ENCODE measurements at places on chromosomes 7 and 10.
A peak's percentile ranks its signal among the peaks of the same experiment; 100 is the strongest.

DNA sequence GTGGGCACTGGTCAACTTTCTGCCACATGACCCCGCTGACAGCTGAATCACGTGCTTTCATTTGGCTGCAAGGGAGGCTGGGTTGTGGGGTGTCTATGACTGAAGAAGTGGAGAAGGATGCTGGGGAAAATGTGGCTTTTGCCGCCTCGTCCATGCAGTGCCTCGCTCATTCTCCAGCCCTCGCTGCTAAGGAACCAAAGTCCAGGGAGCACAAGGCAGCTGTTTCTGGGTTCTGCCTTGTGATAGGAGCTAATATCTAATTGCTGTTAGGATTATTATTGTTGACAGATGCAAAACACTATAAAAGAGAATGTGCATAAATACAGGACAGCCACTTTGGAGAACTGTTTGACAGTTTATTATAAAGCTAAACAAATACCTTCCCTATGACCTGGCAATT, 4.9 kb upstream of the CAMK2B start:
- DNase-seq: no peak

DNA sequence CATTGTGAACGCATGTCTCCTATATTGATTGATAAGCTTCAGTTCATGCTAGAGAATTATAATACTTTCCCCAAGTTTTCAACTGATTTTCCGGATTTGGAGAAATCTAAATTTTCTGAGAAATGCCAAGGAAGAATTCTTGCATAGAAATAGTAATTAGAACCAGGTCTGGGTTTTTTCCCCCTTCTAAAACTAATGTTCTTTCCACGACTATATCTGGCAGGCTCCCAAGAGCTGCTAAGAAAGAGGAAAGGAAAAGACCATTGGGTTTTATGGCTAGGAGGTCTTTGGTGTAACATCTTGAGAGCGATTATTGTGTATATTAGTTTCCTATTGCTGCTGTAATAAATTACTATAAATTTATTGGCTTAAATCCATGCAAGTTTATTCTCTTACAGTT, 71.8 kb upstream of the CACNB2 start:
- no peak for DNase-seq

- no peak for DNase-seq
These were observed 21.2 kb upstream of the SFTPD start for GRCh38 chr10:79970062-79970461.

GRCh38 chr7:104397442-104397841, 69.0 kb downstream of the LHFPL3 start:
- DNase-seq: no peak

- DNase-seq: no peak
These were observed 15.6 kb downstream of the SNX10 start for GRCh38 chr7:26307226-26307625.

DNA sequence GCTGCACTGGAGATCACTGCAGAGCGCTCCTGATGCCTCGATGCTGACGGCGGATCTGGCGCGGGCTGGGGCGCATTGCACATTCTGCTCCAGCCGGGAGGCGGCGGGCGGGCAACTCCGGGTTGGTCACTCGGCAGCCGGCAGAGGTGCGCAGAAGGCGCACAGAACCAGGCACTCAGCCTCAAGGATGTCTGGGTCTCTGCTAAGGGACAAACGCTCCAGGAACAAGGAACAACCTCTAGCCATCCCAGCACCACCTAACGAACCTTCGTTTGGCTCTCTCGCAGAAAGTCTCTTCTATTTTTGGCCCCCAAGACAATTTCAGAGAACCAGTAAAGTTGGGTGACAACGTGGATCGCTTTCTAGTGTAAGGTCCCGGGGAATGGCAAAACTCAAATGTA, 254.6 kb downstream of the OTUD1 start:
- DNase-seq: no peak

- DNase-seq: no peak
These were observed 437.7 kb downstream of the RPS24 start for GRCh38 chr10:78471326-78471722.

- DNase-seq: peak; percentile 22
These were observed 521 bp downstream of the LIMK1 start for GRCh38 chr7:74083928-74084721.

GRCh38 chr10:78397786-78398185, 364.1 kb downstream of the RPS24 start:
- no peak for DNase-seq

DNA sequence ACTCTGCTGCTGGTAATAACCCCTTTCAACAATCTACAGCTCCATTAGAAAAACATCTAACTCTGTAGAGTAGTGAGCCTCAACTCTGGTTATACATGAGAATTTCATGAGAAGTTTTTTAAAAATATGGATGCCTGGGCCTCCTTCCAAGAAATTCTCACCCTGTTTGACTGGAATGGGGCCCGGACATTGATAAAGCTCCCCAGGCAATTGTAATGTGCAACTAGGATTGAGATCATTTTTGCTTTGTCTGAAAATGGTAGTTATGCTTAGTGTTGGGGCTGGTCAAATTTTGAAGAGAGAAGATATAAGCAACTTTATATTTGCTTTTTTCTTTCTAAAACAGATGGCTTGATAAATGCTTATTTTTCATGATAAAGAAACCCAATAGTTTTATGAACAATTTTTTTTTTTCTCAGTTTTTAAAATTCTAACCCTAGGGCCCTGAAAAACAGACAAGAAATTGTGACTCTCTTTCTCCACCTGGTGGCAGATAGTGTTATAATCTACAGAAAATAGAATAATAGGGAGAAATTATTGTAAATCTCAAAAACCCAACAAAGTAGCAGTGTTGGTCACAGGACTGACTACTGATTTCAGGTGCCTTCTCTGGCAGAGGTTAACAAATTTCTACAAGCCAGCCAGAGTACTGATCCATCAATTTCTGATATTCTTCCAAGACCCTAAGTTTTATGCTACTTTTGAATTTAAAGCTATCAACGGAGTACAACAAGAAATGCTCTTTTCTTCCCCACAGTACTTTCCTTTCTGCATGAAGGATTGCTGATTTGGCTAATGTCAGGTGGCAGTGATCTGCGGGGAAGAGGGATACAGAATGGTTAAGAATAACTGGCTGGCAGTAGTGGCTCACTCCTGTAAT, 174.8 kb downstream of the DKK1 start:
- DNase-seq: no peak

GRCh38 chr7:64849250-64849923, 53.7 kb upstream of the ZNF273 start:
- no peak for DNase-seq
